Glomerular endothelial cell (primary cell): ENCODE measurements at places on chromosomes 5 and 9.
A peak's percentile ranks its signal among the peaks of the same experiment; 100 is the strongest.

GRCh38 chr5:122163121-122164069, 34.0 kb downstream of the ZNF474 start:
- DNase-seq = no peak

- peak; percentile 68 for DNase-seq
These were observed 138.4 kb downstream of the C9orf152 start for GRCh38 chr9:110069326-110070248.

- DNase-seq = no peak
These were observed 110.5 kb upstream of the CPEB4 start for GRCh38 chr5:173777674-173778073.

- DNase-seq = peak; percentile 23
These were observed 73.6 kb downstream of the FAM114A2 start for GRCh38 chr5:153964880-153965645.

- no peak for DNase-seq
These were observed 13.6 kb downstream of the GLRA1 start for GRCh38 chr5:151911011-151911410.

DNA sequence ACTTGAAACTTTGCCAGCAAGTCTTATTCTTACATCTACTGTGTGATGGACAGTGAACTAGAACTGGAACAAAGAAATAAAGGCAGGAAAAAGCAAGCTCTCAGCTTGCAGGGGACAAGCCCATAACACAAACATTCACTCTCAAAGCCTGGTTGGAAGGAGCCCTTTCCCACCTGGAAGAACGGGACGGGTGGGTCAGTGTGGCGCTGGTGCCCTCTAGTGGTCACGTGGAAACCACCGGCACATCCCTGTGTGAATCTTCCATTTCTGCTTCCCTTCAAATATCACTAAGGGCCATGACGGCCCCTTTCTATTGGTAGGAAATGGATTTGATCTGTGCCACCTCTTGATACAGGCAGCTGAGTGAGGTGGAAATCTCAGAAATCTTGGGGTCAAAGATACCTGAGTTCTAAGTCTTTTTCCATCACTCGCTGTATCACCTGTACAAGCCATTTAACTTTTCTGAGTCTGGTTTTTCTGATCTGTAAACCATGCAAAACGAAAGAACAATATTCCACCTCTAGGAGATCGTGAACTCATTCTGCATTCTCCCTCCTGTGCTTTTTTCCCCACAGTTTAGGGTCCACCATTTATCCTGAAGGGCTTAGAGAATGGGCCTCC, 211.6 kb downstream of the MSX2 start:
- DNase-seq = no peak

- DNase-seq = no peak
These were observed 355.9 kb downstream of the PRELID2 start for GRCh38 chr5:145479271-145479670.

GRCh38 chr5:181184845-181185216, 20.2 kb downstream of the TRIM7 start:
- DNase-seq = no peak

- DNase-seq = no peak
These were observed 6.1 kb upstream of the CEP72 start for GRCh38 chr5:606061-606460.

DNA sequence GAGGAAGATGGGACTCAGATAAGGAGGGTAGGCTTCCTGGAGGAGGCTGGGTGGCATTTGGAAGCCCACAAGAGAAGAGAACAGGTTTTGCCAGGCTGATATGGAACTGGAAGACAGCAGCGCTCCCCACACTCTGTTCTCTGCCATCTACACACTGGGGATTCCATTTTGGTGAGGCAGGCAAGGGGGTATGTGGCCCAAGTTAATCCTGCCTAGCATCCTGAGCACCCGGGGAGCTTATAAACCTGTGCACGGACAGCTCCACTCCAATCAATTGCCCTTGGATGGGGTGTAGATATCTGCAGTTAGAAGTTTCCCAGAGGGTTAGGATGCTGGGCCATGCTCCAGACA, 158.8 kb downstream of the MACROH2A1 start:
- no peak for DNase-seq

DNA sequence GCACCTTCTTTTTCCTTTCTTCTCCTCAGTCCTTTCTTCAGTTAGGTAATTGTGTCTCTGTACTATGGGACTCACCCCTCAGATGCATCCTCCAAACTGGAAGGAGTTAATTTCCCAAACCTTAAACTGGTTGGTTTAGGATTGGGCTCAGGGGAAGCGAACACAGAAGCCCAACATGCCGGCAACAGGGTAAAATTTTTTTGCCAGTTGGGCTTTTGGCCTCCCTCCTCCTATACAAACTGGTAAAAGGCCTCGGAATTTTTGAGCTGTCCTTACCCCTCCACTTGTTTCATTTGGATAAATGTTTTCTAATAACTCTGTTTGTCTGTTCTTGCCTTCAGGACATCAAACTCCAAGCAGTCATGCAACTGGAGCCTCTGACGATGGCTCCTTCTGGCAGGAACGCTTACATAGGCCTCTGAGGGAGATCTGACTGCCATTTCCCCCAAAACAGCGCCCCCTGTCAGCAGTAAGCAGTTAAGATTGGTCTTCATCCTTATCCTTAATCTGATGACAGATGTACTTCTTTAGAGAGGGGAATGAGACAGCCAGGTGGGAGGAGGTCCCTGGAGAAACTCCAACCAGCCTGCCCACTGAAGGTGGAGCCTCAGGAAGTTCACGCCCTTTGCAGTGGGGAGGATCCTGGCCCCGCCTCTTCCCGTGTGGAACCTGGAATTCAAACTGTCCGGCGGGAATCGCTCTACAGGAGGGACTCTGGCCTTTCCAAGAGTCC, 57.8 kb upstream of the SPINK5 start:
- DNase-seq = no peak

- DNase-seq = peak; percentile 50
These were observed 3.4 kb downstream of the IL4 start for GRCh38 chr5:132677191-132677590.

DNA sequence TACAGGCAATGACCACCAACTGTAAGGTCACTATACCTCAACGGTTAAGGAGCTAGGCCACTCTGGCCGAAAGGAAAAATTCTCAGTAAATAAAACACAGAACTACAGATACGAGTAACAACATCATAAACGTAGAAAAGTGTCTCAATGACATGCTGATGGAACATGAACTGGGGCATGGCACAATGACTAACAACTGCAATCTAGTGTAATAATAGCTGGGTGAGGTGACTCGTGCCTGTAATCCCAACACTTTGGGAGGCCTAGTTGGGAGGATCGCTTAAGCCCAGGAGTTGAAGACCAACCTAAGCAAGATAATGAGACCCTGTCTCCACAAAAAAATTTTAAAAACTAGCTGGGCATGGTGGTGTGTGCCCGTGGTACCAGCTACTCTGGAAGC, 9.8 kb upstream of the RAPGEF6 start:
- DNase-seq = no peak

- no peak for DNase-seq
These were observed 421.8 kb downstream of the SEMA5A start for GRCh38 chr5:9124071-9124470.

DNA sequence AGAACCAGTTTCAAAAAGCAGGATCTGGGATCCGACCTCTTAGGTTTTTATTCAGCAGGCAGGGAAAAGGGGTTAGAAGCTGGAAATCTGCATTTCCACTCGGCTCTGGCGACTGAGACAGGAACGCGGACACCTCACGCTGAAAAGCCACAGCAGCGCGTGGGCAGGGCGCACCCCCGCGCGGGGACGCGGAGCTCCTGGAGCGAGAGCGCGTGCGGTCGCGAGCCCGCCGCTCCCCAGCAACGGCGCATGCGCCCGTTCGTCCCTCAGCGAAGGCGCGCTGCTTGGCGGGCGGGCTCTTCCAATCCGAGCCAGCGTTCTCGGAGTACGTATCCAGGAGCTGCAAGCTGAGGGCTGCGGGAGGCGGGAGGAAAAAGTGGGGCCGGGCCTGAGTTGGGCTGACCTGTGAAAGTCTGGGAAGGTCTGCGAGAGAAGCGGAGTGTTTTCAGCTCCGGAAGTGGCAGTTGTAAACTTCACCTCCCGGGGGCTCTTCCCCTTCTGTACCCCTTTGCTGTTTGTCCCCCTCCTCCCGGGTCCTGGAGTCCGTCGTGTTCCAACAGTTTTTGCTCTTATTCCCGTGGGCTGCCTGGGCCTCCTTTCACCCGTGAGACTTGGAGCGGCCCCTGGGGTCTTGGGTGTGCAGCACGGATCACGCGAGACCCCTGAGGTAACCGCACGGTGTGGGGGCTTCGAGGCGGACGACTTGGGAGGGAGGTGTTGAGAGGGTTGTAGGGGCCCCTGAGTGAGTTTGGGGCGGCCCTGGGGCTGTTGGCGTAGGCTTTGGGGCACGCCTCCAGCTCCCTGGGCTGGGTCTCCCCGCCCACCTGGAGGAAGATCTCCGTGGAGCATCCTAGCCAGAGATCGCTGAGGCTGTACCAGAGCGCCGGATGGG, at the start of gene CCDC171:
Gene CCDC171 (plus strand): TSS at position 408 of the 892 bp plus-strand sequence. CDS start 11,046 bp downstream, outside the sequence.
- peak; percentile 51 for DNase-seq

- DNase-seq = no peak
These were observed 87.2 kb downstream of the PGM5 start for GRCh38 chr9:68443624-68444023.

GRCh38 chr5:156838961-156839360, 11.1 kb upstream of the PPP1R2B start:
- no peak for DNase-seq

- DNase-seq = no peak
These were observed 63.9 kb upstream of the MVB12B start for GRCh38 chr9:126262738-126263137.

- DNase-seq = no peak
These were observed 1738.8 kb downstream of the EFNA5 start for GRCh38 chr5:105931881-105932421.

GRCh38 chr9:32384002-32384363, 460 bp upstream of the ACO1 start:
- DNase-seq = no peak

DNA sequence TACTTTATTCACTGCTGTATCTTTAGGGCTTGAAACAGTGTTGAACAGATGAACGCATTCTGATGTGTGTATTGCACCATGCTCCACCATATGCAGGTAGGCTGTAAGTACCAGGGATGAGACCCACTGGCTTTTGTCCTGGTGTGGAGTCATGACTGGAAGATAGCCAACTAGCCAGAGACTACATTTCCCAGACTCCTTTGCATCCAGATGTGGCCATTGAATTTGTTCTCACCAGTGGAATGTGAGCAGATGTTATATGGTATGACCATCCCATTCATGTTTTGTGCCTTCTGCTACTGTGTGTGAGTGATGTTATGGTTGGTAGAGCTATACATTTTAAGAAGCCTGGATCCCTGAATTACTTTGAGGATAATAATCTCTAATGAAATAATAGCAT, 7.4 kb upstream of the FBXL7 start:
- DNase-seq = no peak

DNA sequence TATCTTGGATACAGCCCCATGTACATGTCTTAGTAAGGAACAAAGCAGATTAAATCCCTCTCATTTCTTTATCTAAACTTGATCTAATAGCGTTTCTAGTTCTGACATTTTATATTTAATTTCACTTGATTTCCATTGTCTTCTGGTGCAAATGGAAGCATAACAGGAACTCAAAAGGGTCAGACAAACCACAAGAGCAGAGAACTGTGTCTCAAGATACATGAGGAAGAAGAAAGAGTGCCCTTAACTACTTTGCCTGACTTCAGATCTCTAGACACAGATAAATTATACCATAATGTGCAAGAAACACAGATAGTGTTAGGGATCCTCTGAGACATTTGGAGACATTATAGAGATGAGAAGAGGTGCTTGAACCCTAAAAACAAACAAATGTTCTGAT, 20.7 kb upstream of the STX17 start:
- no peak for DNase-seq

DNA sequence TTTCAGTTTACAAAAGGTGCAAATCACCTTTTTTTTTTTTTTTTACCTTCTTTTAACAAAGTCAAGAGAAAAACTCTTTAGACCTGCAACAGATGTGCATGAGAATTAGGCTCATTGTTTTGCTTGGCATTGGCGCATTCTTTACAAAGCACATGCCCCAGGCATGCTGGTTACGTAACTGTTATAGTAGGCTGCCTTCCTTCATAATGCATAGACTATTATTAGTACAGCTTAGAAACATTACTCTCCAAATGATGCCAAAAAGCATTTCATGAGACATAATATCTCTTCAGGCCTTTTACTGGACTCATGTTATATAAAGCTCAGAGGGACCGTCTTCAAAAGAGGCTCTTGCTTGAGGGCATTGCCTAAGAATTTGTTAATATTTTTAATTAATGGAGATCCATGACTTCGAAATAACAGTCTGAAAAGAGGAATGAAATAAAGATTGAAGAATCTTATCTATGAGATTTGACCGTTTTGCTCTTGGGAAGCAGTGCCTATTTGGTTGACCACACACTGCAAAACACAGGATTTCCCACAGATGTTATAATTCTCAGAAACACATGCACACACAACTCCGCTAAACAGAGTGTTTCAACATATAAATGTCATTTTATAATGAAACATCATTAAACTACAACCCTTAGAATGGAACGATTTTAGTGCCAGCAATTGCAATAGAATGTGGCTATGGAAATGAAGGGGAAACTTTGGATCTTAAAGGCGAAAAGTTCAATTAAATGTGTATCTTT, 478.7 kb downstream of the PRR16 start:
- DNase-seq = no peak

DNA sequence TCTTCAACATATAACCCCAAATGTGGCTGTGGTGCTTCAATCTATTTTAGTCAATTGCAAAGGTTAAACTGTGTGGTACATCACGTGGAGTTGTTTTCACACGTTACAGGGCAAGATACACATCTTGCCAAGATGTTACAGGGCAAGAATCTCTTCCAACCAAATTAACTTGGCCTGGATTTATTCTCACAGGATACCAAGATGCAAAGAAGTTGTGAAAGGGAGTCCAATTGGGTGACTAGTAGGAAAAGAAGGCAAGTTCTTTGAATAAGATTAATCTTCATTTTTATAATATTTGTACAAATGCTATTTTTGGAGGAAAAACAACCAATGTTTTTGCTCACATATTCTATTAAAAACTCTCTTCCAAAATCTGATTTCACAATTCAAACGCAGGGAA, 4.8 kb upstream of the IFNA8 start:
- DNase-seq = no peak

GRCh38 chr9:125999504-125999881, 252.3 kb downstream of the PBX3 start:
- DNase-seq = no peak
